ENCODE measurements at places on chromosomes 1 and 21.
A peak's percentile ranks its signal among the peaks of the same experiment; 100 is the strongest.

- no peak for DNase-seq
Observed at GRCh38 chr1:159067699-159068621, 8.6 kb downstream of the AIM2 start.

- no peak for DNase-seq
Observed at GRCh38 chr1:18716112-18716784, 85.6 kb downstream of the PAX7 start.

GRCh38 chr1:52142220-52143183, 613 bp downstream of the ZFYVE9 start:
- DNase-seq, result peak; percentile 72

DNA sequence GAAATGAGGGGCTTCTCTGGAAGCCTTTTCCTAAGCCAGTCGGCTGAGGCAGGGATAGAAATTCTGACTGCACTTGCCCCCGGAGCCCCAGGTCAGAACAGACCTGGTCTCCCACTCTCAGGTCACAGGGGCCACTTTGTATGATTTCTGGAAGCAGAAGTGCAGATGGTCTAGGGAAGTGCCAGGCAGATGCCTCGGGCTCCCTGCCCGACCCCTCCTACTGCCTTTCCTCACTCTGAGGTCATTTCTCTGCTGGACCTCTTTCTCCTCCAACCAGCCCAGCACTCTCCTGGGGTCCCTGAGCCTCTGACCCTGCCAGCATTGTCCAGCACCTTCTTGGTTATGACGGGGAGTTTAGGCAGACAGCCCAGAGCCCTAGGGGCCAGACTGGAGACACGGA, 8.7 kb downstream of the RUNX3 start:
- no peak for DNase-seq

GRCh38 chr1:7769673-7770412, 1.3 kb upstream of the VAMP3 start:
- DNase-seq, result no peak

DNA sequence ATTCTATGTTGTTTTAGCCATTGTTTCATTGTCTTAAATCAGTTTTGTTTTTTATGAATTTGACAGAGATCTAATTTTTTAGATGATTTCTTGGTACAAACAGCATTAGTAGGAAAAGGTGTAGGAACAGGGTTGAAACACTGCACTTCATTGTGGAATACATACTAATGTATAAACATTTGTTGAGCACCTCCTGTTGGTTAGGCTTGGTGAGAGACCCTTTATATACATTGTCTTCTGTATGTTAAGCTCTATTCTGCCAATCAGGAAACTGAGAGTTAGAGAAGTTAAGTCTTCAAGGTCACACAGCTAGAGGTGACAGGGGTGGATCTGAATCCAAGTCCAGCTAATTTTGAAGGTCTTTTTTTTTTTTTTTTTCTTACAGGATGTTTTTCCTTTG, 192.7 kb downstream of the VPS13D start:
- DNase-seq, result no peak

DNA sequence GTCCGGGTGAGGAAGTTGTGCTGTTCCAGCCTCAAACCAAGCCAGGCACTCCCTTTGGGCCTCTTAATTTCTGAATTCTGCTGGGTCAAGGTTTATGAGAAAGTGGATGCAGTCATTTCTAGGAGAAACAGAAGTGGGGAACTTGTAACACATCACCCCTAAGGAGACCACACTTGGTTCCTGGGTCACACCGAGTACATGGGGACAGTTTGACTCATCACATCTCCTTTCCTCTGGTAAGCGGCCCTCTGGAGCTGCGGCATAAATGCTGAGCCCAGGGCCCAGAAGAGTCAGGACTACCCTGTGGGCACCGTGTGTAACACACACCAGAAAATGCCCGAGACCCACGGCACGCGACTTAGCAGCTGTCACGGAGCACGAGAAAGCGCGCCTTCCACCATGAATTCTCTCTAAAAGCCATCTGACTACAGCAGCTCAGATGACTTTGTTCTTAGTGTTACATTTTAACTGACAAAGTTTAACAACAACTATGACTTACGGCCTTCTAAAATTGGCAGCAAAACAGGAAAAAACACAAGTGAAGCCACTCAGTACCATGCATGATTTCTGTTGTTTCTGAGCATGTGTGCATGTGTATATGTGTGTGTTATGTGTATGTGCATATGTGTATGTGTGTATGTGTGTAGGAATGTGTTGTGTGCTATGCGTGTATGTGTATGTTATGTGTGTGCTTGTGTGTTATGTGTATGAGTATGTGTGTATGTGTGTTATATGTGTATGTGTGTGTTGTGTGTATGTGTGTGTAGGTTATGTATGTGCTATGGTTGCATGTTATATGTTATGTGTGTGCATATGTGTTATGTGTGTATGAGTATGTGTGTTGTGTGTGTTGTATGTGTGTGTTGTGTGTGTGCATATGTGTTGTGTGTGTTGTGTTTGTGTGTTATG, 50.8 kb downstream of the TOMM20 start:
- DNase-seq, result no peak

DNA sequence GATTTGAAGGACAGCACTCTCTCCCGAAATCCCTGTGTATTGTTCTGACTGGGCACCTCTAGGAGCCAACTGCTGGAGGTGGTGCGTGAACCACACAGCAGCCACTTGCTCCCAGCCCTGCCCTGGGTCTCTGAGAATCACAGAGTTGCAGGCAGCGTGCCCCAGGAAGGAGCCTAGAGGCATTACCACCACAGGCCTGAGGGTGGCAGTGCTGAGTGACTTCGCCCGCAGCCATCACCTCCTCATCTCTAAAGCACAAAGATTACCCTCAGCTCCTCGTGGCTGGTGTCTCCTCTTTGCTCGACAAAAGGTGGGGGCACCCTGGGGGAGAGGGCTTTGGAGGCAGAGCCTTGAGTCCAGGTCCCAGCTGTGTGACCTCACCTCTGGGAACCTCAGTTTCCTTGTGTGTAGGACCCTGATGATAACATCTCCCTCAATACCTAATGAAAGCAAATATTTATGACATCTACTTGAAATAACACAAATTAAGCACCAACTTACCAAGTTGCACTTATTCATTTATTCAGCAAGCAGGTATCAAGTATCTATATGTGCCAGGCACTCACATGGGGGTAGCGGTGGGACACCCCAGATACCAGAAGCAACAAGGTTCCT, 86.3 kb downstream of the VWA5B1 start:
- peak; percentile 52 for DNase-seq

- DNase-seq, result peak; percentile 30
Observed at GRCh38 chr1:62355095-62355494, 35.9 kb upstream of the KANK4 start.

DNA sequence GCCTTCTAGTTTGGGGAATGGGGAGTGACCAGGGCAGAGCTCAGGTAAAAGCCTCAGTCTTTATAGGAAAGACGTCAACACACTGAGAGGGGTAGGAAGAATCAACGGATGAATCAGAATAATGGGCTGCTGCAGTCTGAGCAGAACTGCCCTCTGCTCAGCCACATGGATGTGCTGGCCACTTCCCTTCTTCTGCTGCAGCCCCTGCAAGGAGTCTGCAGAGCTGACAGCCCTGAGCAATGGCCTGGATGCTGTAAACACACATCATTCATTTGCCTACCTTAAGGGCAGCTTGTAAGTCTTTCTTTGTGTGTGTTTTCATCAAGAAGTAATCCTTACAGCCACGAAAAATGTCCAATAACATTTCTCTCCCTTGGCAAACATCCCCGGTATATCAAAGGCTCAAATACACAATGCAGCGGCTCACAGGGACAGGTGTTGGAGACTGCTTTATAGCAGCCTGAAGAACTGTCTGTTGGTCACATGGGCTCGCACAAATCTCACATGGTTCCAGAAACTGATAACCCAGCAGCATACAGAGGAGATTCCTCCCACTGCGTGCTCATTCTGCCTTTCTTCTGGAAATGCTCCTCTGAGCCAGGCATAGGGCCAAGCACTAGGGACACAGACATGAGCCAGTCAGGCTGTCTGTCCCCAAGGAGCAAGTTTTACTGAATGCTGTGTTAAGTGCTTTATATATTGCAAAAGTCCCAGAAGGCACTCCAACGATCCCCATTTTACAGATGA, 110.1 kb downstream of the HMGB4 start:
- DNase-seq, result no peak

DNA sequence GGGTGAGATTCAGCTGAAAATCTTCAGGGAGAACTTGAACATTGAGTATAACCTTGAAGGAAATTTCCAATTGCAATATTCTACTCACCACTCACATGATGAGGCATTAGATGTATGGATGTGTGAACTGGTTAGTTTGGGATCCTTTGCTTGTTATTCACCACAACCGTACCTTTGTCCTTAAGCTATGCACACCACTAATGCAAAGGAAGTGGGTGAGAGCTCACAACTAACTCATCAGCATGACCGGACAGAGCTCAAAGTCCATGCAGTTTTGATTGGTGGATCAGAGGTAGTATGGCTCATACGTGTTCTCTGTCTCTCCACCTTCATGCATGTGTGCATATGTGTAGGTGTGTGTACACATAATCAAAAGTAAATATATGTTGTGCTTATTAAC, 43.5 kb upstream of the MROH9 start:
- DNase-seq, result no peak

DNA sequence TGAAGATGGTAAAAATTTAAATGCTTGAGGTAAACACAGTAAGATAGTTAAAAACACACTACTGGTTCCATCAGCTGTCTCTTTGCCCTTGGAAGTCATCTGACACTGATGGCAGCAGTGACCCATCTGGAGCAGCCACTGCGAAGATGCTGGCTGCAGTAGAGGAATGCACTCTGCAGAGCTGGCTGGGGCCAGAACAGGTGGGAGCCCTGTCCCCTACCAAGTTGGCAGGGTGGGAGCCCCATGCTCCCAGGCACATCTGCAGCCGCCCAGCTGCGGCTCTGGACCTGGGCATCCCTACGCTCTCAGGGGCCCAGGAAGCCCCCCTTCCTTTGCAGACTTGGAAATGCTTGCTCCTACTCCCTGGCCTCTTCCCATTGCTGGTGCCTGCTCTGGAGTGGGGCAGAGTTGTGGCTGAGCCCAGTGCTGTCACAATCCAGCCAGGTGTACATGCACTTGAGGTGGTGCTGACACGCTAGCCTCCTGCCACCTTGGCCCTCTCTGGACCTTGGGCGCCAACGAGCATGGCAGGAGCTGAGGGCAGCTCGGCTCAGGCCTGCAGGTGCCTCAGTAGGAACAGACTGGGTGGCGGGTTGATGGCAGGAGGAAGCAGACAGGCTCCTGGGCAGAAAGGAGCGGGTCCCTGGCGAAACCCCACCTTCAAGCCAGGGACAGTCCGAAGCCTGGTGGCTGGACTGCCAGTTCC, 227.0 kb downstream of the FGGY start:
- no peak for DNase-seq

DNA sequence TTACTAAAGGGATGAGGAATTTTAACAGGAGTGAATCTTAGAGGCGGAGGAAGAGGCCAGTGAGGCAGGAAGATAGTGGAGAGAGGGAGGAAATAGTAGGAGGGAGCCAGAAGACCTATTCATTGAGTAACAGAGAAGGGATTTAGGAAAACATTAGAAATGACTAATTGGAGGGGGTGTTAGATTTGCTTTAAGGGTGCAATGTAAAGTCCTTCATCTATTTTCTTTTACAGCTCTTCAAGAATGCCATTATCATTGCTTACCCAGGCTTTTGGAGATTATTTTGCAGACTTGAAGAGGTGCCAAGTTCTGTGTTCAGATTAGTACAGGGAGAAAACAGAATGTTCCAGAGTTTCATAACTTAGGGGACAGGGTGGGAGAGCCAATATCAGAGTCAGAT, 33.8 kb downstream of the OR10J1 start:
- DNase-seq, result no peak

DNA sequence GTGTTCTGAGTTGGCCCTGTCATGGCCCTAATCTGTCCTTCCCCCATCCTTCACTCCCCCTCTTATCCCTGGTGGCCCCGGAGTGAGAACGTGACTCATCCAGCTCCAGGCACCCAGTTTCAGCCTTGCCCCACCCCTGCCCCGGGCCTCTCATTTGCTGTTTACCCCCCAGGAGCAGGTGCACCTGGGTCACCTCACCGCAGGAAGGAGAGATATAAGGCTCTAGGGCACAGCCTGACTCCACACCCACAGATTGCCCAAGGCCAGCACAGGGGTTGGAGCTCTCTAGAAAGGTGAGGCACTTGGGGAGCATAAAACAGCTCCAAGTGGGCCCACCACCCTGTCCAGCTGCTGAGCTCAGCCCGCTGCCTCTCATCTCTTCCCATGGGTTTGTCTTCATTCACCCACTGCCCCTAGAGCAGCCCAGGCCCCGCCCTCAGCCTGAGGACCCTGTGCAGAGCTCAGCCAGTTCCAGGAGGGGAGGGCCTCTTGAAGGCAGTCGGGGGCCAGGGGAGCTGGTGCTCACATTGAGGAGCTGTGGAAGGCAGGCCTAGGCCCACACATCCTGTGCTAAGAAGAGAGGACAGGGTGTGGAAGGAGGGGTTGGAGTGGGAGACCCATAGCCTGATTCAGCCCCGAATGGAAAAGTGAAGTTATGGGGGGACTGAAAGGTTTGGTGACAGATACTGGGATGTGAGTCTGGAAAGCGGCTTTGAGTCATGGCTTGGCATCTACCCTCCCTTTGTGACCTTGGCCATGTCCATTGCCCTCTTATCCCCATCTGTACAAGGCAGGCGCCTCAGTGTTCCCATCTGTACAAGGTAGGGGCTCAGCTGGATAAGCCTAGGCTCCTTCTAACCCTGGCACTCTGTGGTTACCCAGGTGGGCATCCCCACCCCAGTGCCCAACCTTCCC, 16.1 kb upstream of the GPR37L1 start:
- no peak for DNase-seq

DNA sequence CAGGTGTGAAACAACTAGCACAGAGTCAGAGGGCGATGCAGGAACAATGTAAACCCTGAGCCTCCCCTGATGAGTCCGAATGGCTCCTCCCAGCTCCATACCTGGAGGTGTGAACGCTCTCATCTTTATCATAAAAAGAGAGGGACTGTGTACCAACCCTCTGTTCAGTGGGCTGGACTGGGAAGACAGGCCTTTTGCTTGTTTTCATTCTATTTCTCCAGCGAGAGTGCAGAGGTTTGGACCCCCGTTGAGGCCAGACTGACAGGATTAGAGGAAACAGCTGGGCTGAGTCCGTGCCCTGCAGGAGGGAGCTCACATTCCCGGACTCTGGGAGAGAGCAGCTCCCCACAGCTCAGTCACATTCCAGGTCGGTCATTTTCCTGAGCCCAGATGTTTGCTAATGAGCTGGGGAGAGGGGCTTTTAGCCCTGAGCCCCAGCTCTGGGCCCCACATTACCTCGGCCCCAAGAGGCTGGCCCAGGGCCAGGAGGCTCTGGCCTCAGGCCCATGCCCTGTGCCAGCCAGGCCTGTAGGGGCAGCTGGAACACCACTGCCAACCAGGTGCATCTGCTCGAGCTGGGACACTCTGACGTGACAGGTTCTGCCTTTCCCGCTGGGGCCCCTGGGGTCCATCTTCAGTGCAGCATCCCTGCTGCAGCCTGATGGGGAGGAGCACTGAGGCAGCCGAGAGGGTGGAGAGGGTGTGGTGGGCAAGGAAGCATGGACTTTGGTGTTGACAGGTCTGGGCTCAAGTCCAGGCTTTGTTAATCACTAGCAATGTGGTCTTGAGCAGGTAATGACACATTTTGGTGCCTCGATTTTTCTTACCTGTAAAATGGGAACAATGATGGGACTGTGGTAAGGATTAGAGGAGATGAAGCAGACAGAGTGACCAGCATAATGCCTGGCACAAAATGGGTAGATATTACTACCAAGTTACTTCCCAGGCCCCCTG, 3.5 kb upstream of the NBL1 start:
- DNase-seq, result peak; percentile 48

GRCh38 chr1:150149271-150150132, at the start of gene PLEKHO1:
Gene PLEKHO1 (plus strand): TSS chr1:150149916. CDS start chr1:150150258, 342 bp downstream.
- peak; percentile 87 for DNase-seq
